ENCODE measurements at places on chromosomes 16 and 17. TPM values are rescaled to one million over a fixed set of nuclear protein-coding genes. Genes with fewer than 3 reads are reported as not detected.

CCL1 gene
- not detected for total RNA-seq

HSD17B1 gene
- total RNA-seq, result 0.54 TPM

KRTAP2-1 gene
- total RNA-seq, result not detected

ACSF2 gene
- 29.1 TPM for total RNA-seq

HCRT gene
- not detected for total RNA-seq

RAB37 gene
- not detected for total RNA-seq

CYGB gene
- not detected for total RNA-seq

NFATC2IP gene
- total RNA-seq, result 22.2 TPM

CCL3 gene
- not detected for total RNA-seq

CPD gene
- total RNA-seq, result 29.6 TPM

PLEKHG4 gene
- total RNA-seq, result 2.2 TPM

- DNase-seq, result no peak
Measured at GRCh38 chr16:1832838-1833454, 5.9 kb downstream of the FAHD1 start.

GRCh38 chr16:2350500-2350899 lies 10.0 kb upstream of the ABCA3 start:
- DNase-seq, result no peak

- no peak for DNase-seq
Measured at GRCh38 chr17:70555723-70556122, 386.4 kb downstream of the KCNJ2 start.

- DNase-seq, result no peak
Measured at GRCh38 chr16:62406387-62406786, 370.1 kb upstream of the CDH8 start.

DNA sequence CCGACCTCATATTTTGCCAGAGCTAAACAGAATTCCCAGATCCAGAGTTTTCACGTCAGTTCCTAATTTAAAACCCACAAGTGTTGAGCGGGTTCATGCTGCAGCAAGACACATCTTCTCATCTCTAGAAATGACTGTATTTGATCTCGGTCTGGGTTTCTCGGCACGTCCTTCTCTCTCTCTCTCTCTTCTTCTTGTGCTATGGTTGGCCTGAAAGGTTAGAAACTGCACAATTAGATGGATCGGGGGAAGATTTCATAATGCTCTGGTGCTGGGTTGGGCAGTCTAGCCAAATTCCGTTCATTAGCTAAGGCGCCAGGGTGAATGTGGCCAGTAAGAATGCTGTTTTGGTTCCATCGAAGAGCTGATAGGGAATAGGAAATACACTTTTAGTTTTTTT lies 158.9 kb upstream of the NOG start:
- DNase-seq, result peak; percentile 11

GRCh38 chr17:11241611-11242226 lies 706 bp downstream of the SHISA6 start:
- DNase-seq, result no peak

DNA sequence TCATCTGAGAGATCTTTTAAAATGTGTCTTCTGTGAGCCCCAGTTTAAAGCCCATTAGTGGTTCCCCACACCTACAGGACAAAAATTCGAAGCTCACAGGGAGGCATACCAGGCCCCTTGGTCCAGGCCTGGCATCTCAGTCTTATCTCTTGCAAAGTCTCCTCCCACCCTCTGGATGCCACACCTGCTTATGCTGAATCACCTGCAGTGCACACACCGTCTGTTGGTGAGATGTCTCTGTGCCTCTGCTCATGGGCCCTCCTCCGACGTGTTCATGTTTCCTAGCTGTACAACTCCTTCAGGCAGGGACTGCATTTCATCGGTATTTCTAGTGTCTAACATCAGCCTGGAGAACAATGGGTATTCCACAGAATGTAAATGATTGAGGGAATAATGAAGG lies 41.6 kb downstream of the RNF157 start:
- no peak for DNase-seq

- DNase-seq, result no peak
Measured at GRCh38 chr17:73909186-73909585, 264.9 kb upstream of the SDK2 start.

- peak; percentile 77 for DNase-seq
Measured at GRCh38 chr16:59210955-59211541, 476.9 kb upstream of the GOT2 start.

DNA sequence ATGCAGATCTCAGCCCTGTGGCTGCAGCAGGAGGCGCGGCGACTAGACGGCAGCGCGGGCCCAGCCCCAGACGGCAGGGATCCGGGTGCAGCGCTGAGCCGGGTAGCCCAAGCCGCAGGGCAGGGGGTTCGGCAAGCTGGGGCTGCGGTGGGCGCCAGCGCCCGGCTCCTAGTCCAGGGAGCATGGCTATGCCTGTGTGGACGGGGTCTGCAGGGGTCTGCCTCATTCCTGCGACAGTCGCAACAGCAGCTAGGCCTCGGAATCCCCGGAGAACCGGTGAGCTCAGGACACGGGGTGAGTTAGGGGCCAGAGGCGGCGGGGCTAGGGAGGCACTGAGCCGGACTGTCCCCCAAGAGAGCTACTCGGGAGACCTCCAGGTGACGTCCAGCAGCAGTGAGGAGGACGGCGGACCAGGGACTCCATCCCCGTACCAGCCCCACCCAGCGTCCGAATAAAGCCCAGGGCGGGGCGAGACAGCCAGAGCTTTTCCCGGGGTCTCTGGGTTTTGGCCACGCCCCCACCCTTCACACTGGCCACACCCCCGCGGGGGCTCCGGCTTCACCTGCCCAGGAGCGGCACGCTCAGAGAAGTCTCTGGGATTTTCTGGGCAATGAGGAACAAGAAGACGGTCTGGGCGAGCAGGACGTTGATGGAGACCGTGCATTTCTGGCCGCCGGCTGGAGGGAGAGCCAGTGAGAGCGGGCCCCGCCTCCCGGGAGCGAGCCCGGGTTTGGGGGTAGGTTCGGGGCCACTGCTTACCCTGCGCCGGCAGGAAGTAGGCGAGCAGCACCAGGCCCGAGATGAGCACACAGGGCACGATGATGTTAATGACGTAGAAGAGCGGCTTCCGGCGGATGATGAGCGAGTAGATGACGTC lies 1.1 kb downstream of the C17orf107 start:
- DNase-seq, result no peak

- no peak for DNase-seq
Measured at GRCh38 chr16:66293932-66294331, 72.6 kb upstream of the CDH5 start.

- DNase-seq, result no peak
Measured at GRCh38 chr16:89453501-89454321, 36.6 kb downstream of the ANKRD11 start.

- no peak for DNase-seq
Measured at GRCh38 chr17:5355421-5356129, 63.9 kb downstream of the NUP88 start.

DNA sequence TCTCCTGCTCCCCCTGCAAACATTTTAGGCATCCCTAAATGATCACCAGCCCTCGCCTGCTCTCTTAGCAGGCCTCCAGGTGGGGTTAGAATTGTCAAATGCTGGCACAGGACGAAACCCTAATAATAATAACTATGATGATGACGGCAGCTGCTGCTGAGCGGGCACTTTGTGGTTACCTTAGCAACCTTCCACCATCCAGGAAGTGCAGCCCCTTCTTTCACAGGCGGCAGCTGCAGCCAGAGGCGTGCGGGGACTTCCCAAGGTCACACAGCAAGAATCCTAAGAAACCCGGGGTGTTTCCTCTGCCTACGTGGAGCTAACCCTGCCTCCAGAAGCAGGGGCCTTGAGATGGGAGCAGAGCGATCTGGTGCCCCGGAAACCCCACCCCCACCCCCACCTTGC lies 22.4 kb upstream of the EIF1 start:
- DNase-seq, result peak; percentile 76

DNA sequence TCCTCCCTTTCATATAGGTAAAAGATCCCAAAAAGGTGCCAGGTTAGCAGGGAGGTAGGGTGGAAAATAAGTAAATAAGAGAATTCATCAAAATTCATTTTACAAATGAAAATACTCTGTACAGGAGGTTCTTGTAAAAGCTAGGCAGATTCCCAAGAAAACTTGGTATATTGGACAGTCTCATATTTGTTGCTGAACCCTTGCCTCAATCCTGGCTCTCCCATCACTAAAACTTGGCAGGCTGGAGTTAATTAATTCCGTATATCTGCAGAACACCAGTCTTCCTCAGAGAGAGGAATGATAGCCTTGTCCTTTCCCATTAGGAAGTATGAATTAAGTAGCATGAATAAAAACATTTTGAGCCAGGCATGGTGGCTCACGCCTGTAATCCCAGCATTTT lies 66.2 kb upstream of the MTMR4 start:
- no peak for DNase-seq

GRCh38 chr16:83713597-83713996 lies 94.2 kb upstream of the HSBP1 start:
- peak; percentile 75 for DNase-seq

DNA sequence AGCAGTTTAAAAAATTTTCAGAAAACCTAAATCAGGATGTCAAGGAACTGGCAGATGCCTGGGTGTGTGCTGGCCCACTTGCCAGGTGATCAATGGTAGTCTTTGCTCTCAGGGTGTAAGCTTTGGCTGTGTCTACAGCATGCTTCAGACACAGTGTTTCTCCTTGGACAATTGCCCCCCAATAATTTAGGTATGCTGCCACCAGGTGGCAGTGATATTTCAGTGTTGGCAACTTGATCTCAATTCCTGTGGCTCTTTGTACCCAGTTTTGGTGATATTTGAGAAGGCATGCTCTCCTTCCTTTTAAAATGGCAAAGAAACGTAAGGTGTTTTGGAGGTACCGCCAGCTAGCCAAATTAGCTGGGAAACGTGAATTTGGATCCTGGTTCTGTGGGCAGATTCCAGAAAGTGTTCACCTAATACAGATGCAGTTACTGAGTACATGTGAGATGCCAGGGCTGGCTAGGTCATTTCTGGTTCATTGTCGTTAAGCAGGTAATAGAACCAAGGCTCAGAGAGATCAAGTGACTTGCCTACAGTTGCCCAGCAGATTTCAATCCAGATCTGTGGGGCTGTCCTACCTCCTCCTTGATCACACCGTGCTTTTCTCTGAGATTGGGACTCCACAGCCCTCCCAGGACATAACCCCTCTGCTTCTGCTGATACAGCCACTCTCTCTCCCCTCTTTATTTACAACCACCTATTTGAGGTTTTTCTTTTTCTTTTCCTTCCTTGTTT lies 155.6 kb upstream of the PLCG2 start:
- DNase-seq, result peak; percentile 60
